Caki2 (cell line): ENCODE measurements at places on chromosomes 13 and 19. TPM values are rescaled to one million over a fixed set of nuclear protein-coding genes. Genes with fewer than 3 reads are reported as not detected.

Gene COL5A3
- not detected in 2 replicates for total RNA-seq

Gene MEF2B
- total RNA-seq, result 2.6 TPM in 1 of 2 replicates, not detected in the other

Gene CYP4F8
- total RNA-seq, result 0.24 TPM in 1 of 2 replicates, not detected in the other

Gene APOE
- 1.8 and 6.7 TPM in 2 replicates for total RNA-seq

Gene ADGRE1
- 11.4 and 15.0 TPM in 2 replicates for total RNA-seq

Gene CSNK1G2
- total RNA-seq, result 32.9 and 42.3 TPM in 2 replicates

Gene LGALS7
- total RNA-seq, result not detected in 2 replicates

Gene CLN5
- total RNA-seq, result 9.3 and 14.1 TPM in 2 replicates

Gene MAMSTR
- total RNA-seq, result 0.34 TPM in 1 of 2 replicates, not detected in the other

Gene HIF3A
- not detected in 2 replicates for total RNA-seq

Gene ZNF20
- total RNA-seq, result 3.4 and 20.8 TPM in 2 replicates

Gene IZUMO2
- not detected in 2 replicates for total RNA-seq

Gene CYP4F2
- total RNA-seq, result not detected in 2 replicates

Gene CCDC70
- not detected in 2 replicates for total RNA-seq

Gene WDR88
- total RNA-seq, result not detected in 2 replicates

Gene ZNF460
- total RNA-seq, result 28.9 and 34.3 TPM in 2 replicates

Gene ZSCAN4
- total RNA-seq, result not detected in 2 replicates

Gene NCAN
- not detected in 2 replicates for total RNA-seq

Gene URAD
- total RNA-seq, result not detected in 2 replicates

Gene AP1M2
- 29.2 and 48.7 TPM in 2 replicates for total RNA-seq

Gene FAAP24
- 6.7 and 22.0 TPM in 2 replicates for total RNA-seq

Gene SIAH3
- total RNA-seq, result not detected in 2 replicates

Gene SIGLEC5
- total RNA-seq, result not detected in 2 replicates

Gene RASGRP4
- not detected in 2 replicates for total RNA-seq
